ENCODE measurements at places on chromosomes 7 and 10. TPM values are rescaled to one million over a fixed set of nuclear protein-coding genes. Genes with fewer than 3 reads are reported as not detected.

DNA sequence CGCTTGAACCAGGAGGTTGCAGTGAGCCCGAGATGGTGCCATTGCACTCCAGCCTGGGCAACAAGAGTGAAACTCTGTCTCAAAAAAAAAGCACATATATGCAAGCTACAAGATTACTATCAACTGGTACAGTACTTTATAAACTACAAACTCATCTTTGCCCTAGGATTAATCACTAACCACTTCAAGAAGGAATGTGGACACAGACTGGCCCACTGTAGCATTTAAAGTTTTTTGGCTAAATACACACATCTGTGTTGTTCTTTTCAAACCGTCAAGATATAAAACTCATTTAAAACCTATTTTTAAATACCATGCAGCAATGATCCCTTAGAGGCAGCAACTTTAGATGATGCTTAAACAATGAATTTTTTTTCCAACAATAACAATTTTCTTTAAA is 205.4 kb downstream of the IMMP2L start:
- H3K4me3 ChIP-seq = no peak overlapping the region
- H3K36me3 ChIP-seq = no peaks in the 10 kb centered on the region
- no peaks in the 10 kb centered on the region for H3K4me1 ChIP-seq
- no peak for DNase-seq
- no peak overlapping the region for H3K27ac ChIP-seq

Gene GOLGA7B
- 0.05 TPM for total RNA-seq

Gene BTBD16
- not detected for total RNA-seq

- no peak overlapping the region for H3K4me3 ChIP-seq
- no peaks in the 10 kb centered on the region for H3K36me3 ChIP-seq
Observed at GRCh38 chr7:35820858-35821257, 20.0 kb downstream of the SEPTIN7 start.

- H3K4me3 ChIP-seq = no peak overlapping the region
- DNase-seq = no peak
- H3K27me3 ChIP-seq = no peaks in the 10 kb centered on the region
- no peak overlapping the region for H3K27ac ChIP-seq
- no peaks in the 10 kb centered on the region for H3K36me3 ChIP-seq
- peaks cover 2% of the 10 kb centered on the region for H3K4me1 ChIP-seq
Observed at GRCh38 chr10:6478722-6479121, 101.4 kb downstream of the PRKCQ start.

- no peaks in the 10 kb centered on the region for H3K27me3 ChIP-seq
- H3K36me3 ChIP-seq = no peaks in the 10 kb centered on the region
- no peak for DNase-seq
- peaks cover 2% of the 10 kb centered on the region for H3K4me1 ChIP-seq
- no peak overlapping the region for H3K27ac ChIP-seq
Observed at GRCh38 chr7:96663871-96664445, 45.7 kb downstream of the SEM1 start.

GRCh38 chr10:72814099-72814790 is 79.3 kb upstream of the OIT3 start:
- no peak overlapping the region for H3K4me3 ChIP-seq
- no peaks in the 10 kb centered on the region for H3K4me1 ChIP-seq
- DNase-seq = no peak
- H3K27me3 ChIP-seq = no peaks in the 10 kb centered on the region
- H3K36me3 ChIP-seq = no peaks in the 10 kb centered on the region

GRCh38 chr7:142469696-142470543 is 212.1 kb upstream of the PRSS58 start:
- no peak overlapping the region for H3K4me3 ChIP-seq
- no peaks in the 10 kb centered on the region for H3K4me1 ChIP-seq
- H3K27ac ChIP-seq = no peak overlapping the region
- H3K36me3 ChIP-seq = no peaks in the 10 kb centered on the region
- H3K27me3 ChIP-seq = no peaks in the 10 kb centered on the region

GRCh38 chr10:1213252-1214070 is 157.3 kb downstream of the WDR37 start:
- H3K36me3 ChIP-seq = no peaks in the 10 kb centered on the region
- H3K27ac ChIP-seq = no peak overlapping the region
- no peak for DNase-seq
